Calu3 (cell line): ENCODE measurements at places on chromosomes 6 and 20. TPM values are rescaled to one million over a fixed set of nuclear protein-coding genes. Genes with fewer than 3 reads are reported as not detected.

ZNF391 gene
- 3.7 and 4.6 TPM in 2 replicates for total RNA-seq

SPATS1 gene
- total RNA-seq: not detected in 2 replicates

DAAM2 gene
- not detected in 2 replicates for total RNA-seq

RPS6KA2 gene
- total RNA-seq: 25.8 and 41.3 TPM in 2 replicates

DDRGK1 gene
- total RNA-seq: 30.9 and 36.3 TPM in 2 replicates

EYA4 gene
- total RNA-seq: 38.8 and 55.1 TPM in 2 replicates

LTB gene
- 0.44 and 1.4 TPM in 2 replicates for total RNA-seq

TREML2 gene
- not detected in 2 replicates for total RNA-seq

FGD2 gene
- 0.19 and 1.0 TPM in 2 replicates for total RNA-seq

CFB gene
- total RNA-seq: 944 and 1,205 TPM in 2 replicates

ZNF322 gene
- total RNA-seq: 25.1 and 27.1 TPM in 2 replicates

CST2 gene
- not detected in 2 replicates for total RNA-seq

- H3K27ac ChIP-seq: no peak overlapping the region
- H3K4me3 ChIP-seq: no peak overlapping the region
Observed at GRCh38 chr6:41477572-41477971, 68.6 kb upstream of the FOXP4 start.

DNA sequence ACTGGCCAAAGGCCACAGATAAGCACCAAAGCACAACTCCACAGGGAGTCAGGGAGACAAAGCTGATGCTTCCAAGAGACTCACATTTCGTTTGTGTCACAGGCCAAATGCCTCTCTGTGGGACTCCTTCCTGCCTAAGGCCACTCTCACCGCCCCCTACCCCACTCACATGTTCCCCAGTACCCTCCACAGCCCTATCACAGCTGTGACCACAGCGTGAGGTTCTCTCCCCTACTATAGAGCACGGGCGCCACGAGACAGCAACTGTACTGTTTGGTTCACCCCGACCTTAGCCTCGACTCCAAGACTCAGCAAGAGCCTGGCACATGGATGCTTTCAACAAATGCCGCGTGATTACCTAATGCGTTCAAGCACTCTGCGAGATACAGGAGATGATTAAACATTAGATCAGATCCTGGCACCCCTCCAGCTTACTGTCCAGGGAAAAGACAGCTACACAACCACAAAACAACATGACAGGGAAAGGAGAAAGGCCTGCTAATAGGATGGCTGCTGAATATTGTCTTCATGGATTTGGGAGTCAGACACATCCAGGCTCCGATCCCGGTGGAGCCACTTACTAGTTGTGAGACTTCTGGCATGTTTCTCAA lies 105.5 kb downstream of the AGPAT4 start:
- peak; percentile 26 for DNase-seq
- H3K4me3 ChIP-seq: no peak overlapping the region
- H3K36me3 ChIP-seq: peaks cover 5% of the 10 kb centered on the region
- H3K4me1 ChIP-seq: peaks cover 9% of the 10 kb centered on the region

GRCh38 chr6:109174916-109175315 lies 79.6 kb downstream of the CEP57L1 start:
- no peaks in the 10 kb centered on the region for H3K36me3 ChIP-seq
- no peak overlapping the region for H3K4me3 ChIP-seq
- peaks cover 8% of the 10 kb centered on the region for H3K4me1 ChIP-seq
- DNase-seq: no peak
- no peaks in the 10 kb centered on the region for H3K27me3 ChIP-seq

- no peaks in the 10 kb centered on the region for H3K36me3 ChIP-seq
- no peak overlapping the region for H3K27ac ChIP-seq
- peaks cover 8% of the 10 kb centered on the region for H3K4me1 ChIP-seq
- DNase-seq: no peak
Observed at GRCh38 chr6:55836945-55837344, 38.4 kb downstream of the BMP5 start.

- H3K27ac ChIP-seq: no peak overlapping the region
- H3K4me1 ChIP-seq: no peaks in the 10 kb centered on the region
- no peak for DNase-seq
Observed at GRCh38 chr6:169034516-169035167, 219.0 kb downstream of the THBS2 start.

GRCh38 chr6:169722362-169723199 lies 1.7 kb downstream of the PHF10 start:
- H3K4me3 ChIP-seq: peak overlapping the region; percentile 98
- H3K27me3 ChIP-seq: no peaks in the 10 kb centered on the region
- DNase-seq: peak; percentile 32
- peaks cover 36% of the 10 kb centered on the region for H3K36me3 ChIP-seq

DNA sequence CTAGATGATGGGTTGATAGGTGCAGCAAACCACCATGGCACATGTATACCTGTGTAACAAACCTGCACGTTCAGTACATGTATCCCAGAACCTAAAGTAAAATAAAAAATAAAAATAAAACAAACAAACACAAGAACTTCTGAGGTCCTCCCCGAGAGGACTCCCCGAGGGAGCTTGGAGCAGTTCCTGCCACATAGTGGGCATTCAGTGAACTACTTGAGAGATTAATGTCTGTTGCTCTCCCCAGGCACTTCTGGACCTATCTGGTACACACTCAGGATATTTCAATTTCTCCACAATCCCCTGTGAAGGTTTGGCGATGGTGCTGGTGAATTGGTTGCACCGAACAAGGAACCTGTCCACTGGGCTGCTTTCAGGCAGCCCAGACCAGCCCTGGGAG lies 311.2 kb downstream of the ESR1 start:
- H3K36me3 ChIP-seq: peaks cover 4% of the 10 kb centered on the region
- H3K4me3 ChIP-seq: no peak overlapping the region
- no peaks in the 10 kb centered on the region for H3K4me1 ChIP-seq
- no peaks in the 10 kb centered on the region for H3K27me3 ChIP-seq
- H3K27ac ChIP-seq: no peak overlapping the region
- no peak for DNase-seq

DNA sequence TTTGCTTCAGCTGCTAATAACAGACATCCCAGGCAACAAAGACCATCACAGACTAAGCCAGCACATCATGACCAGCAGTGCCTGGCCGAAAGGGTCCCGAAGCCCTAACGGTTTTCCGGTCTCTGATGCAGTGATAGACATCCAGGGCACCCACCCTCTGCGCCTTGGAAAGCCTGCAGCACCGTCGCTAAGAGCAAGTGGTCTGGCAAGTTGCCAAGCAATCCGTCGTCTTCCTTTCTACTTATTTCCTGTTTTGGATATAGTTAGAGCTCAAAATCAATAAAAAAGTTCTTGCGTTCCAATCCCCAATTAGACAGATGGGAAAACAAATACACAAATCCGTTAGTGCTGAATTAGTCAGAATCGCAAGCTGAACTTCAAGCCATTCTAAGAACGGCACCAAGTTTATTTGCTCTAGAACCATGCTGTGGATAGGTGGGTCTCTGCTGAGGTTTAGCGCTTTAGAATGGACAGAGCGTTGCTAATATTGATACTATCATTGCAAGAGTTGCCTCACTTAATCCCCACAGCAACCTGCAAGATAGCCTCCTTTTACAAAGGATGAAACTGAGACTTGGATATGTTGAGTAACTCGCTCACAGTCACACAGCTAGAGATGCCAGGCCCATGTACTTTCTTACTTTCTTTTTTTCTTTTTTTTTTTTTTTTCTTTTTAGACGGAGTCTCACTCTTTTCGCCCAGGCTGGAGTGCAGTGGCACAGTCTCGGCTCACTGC lies 163.3 kb upstream of the SNX9 start:
- H3K4me1 ChIP-seq: no peaks in the 10 kb centered on the region
- peaks cover 7% of the 10 kb centered on the region for H3K36me3 ChIP-seq
- no peaks in the 10 kb centered on the region for H3K27me3 ChIP-seq
- no peak overlapping the region for H3K4me3 ChIP-seq
- DNase-seq: peak; percentile 29

- no peak for DNase-seq
- peaks cover 13% of the 10 kb centered on the region for H3K4me1 ChIP-seq
- H3K27ac ChIP-seq: no peak overlapping the region
- no peaks in the 10 kb centered on the region for H3K27me3 ChIP-seq
Observed at GRCh38 chr6:29490552-29490951, 2.8 kb upstream of the MAS1L start.

DNA sequence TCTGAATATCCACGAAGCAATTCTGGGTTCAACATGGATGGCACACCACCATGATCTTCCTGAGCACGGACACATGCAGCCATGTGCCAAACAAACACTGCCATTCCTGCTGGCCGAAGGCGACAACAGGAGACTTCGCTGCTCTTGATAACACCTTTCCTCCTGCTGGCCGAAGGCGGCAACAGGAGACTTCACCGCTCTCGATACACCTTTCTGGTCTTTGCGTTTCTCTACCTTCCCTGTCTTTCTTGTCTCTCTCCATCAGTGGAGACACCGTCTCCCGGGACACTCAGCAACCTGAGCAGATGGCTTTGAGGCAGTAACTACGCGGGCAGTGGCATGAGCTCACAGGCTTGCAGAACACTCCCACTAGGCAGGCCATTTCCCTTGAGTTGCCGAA lies 54.9 kb upstream of the MPC1 start:
- H3K36me3 ChIP-seq: peaks cover 11% of the 10 kb centered on the region
- H3K4me3 ChIP-seq: no peak overlapping the region
- DNase-seq: no peak
- no peaks in the 10 kb centered on the region for H3K4me1 ChIP-seq

- no peaks in the 10 kb centered on the region for H3K4me1 ChIP-seq
- DNase-seq: no peak
- H3K4me3 ChIP-seq: no peak overlapping the region
- H3K27ac ChIP-seq: no peak overlapping the region
- H3K36me3 ChIP-seq: no peaks in the 10 kb centered on the region
- H3K27me3 ChIP-seq: no peaks in the 10 kb centered on the region
Observed at GRCh38 chr20:6347916-6348315, 225.1 kb upstream of the FERMT1 start.

- peaks cover 13% of the 10 kb centered on the region for H3K36me3 ChIP-seq
- no peak for DNase-seq
- no peak overlapping the region for H3K4me3 ChIP-seq
- H3K27me3 ChIP-seq: no peaks in the 10 kb centered on the region
- H3K27ac ChIP-seq: no peak overlapping the region
Observed at GRCh38 chr6:35425284-35425683, 26.9 kb upstream of the FANCE start.

- H3K27me3 ChIP-seq: no peaks in the 10 kb centered on the region
- no peaks in the 10 kb centered on the region for H3K4me1 ChIP-seq
- no peak for DNase-seq
- H3K36me3 ChIP-seq: no peaks in the 10 kb centered on the region
- H3K4me3 ChIP-seq: no peak overlapping the region
Observed at GRCh38 chr6:142235791-142236190, 66.0 kb upstream of the ADGRG6 start.

GRCh38 chr6:36314221-36315014 lies 22.3 kb downstream of the BNIP5 start:
- peak; percentile 78 for DNase-seq
- H3K36me3 ChIP-seq: no peaks in the 10 kb centered on the region
- H3K27me3 ChIP-seq: no peaks in the 10 kb centered on the region
- H3K4me1 ChIP-seq: peaks cover 16% of the 10 kb centered on the region

- peaks cover 22% of the 10 kb centered on the region for H3K4me1 ChIP-seq
- no peak for DNase-seq
- no peaks in the 10 kb centered on the region for H3K27me3 ChIP-seq
- H3K27ac ChIP-seq: no peak overlapping the region
Observed at GRCh38 chr6:8103726-8104125, 1.4 kb upstream of the EEF1E1 start.

GRCh38 chr6:53258774-53259155 lies 90.0 kb downstream of the ELOVL5 start:
- no peaks in the 10 kb centered on the region for H3K27me3 ChIP-seq
- no peak overlapping the region for H3K4me3 ChIP-seq
- no peak overlapping the region for H3K27ac ChIP-seq
- H3K4me1 ChIP-seq: no peaks in the 10 kb centered on the region

- DNase-seq: no peak
- no peak overlapping the region for H3K27ac ChIP-seq
- no peaks in the 10 kb centered on the region for H3K36me3 ChIP-seq
Observed at GRCh38 chr6:6705061-6705425, 116.5 kb downstream of the LY86 start.

DNA sequence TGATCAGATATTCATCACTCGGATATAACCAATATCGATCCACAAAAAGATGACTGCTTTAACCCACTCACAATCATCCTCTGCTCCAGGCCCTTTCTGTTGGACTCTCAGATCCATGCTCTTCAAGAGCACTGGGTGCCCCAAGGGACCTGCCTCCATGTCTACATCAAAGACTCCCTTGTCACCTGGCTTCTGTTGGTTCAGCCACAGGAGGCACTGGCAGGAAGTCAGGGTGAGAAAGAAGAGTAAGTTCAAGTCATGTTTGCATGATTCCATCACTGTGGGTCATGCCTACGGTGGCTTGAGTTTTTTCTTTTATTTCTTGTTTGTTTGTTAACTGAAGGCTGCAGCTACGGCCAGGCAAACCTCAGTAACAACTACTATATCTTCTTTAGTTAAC lies 243.3 kb downstream of the ADGRG6 start:
- no peak for DNase-seq
- no peaks in the 10 kb centered on the region for H3K36me3 ChIP-seq
- H3K27me3 ChIP-seq: no peaks in the 10 kb centered on the region
- H3K4me3 ChIP-seq: no peak overlapping the region
- no peak overlapping the region for H3K27ac ChIP-seq
- peaks cover 22% of the 10 kb centered on the region for H3K4me1 ChIP-seq

GRCh38 chr6:154509421-154510143 lies 903 bp downstream of the CNKSR3 start:
- H3K27me3 ChIP-seq: no peaks in the 10 kb centered on the region
- peak; percentile 26 for DNase-seq
- peak overlapping the region; percentile 86 for H3K4me3 ChIP-seq
- H3K27ac ChIP-seq: peak overlapping the region; percentile 70
- H3K36me3 ChIP-seq: peaks cover 39% of the 10 kb centered on the region
- peaks cover 26% of the 10 kb centered on the region for H3K4me1 ChIP-seq

GRCh38 chr6:28566527-28567252 lies 41.0 kb downstream of the GPX5 start:
- peak overlapping the region; percentile 94 for H3K27ac ChIP-seq
- no peak for DNase-seq
- no peak overlapping the region for H3K4me3 ChIP-seq
- no peaks in the 10 kb centered on the region for H3K36me3 ChIP-seq
- H3K4me1 ChIP-seq: peaks cover 20% of the 10 kb centered on the region

DNA sequence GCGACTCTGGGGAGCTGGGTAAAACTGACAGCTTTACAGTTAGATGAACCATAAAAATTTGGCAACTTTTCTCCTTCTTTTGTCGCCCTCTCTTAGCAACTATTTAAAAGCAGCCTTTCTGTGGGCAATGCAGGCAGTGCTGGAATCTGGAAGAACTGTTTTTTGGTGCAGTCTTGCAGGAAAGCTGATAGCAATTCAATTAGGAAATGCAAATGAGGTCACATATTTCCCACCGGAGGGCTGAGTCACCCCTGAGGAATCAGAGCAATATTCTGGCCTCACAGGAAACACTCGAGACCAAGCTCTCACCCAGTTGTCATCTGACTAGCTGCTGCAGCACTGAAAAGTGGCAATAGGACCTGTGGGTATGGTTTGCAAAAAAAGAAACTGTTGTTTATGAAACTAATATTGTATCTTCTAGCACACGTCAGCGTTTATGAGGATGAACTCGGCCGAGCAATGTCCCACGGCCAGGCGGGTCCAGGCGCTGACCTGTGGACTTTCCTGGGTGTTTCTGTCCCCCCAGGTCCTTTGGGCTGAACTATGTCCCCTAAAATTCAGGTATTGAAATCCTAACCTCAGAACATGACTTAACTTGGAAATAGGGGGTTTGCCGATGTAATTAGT lies 312.3 kb downstream of the TAF4 start:
- no peak overlapping the region for H3K4me3 ChIP-seq
- H3K4me1 ChIP-seq: no peaks in the 10 kb centered on the region
- H3K27ac ChIP-seq: no peak overlapping the region
- peak; percentile 16 for DNase-seq
- H3K36me3 ChIP-seq: no peaks in the 10 kb centered on the region
- no peaks in the 10 kb centered on the region for H3K27me3 ChIP-seq
